ENCODE measurements at places on chromosomes 1 and 21.

GRCh38 chr1:9350013-9350908 is 57.6 kb downstream of the SPSB1 start:
- no peak for DNase-seq

DNA sequence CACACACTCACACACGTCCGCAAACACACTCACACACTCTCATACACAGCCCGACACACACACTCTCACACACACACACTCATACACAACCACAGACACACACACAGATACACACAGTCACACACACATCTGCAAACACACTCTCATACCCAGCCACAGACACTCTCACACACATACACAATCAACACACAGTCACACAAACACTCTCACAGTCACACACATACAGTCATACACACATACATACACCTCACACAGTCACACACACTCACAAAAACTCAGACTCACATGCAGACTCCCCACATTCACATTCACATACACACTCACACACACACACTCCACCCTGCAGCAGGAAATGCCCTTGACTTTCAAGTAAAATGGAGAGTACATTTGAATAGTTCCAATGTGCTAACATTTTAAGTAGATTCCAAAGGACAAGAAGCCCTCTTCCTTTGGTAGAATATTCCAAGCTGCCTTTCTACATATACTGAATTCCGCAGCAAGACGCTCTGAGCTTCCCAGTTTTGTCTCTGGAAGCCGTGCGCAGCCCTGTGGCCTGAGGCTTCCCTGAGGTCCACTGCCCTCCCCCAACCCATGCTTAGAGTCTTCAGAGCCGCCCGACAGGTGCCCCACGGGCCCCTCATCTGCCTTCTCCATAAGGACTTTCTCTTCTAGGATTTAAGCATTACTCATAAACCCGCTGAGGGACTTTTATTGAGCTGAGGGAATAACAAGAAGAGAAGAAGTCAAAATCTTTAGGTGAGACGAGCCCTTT is 9.7 kb downstream of the BATF3 start:
- no peak for DNase-seq

- no peak for DNase-seq
These were observed 5.4 kb upstream of the PRDM15 start for GRCh38 chr21:41884501-41885030.

- DNase-seq = no peak
These were observed 108.2 kb downstream of the NAV1 start for GRCh38 chr1:201647094-201647493.

DNA sequence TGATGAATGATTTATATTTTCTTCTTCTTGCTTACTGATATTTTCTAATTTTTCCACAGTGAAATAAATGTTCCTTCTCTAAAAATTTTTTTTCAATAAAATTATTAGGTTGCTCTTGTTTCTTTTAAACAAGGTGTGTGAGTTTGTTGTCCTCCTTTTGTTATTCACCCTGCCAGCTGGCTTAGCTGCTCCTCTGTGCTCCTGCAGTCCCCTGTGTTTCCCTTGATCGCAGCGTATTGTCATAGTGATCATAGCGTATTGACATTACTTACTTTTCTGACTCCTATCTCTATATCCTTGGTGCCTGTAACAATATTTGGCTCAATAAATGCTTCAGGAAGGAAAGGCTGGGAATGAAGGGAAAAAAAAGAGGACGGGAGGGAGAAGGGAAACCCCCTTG is 24.9 kb upstream of the PODN start:
- no peak for DNase-seq

GRCh38 chr1:162016631-162017030 is 7.0 kb downstream of the OLFML2B start:
- no peak for DNase-seq

DNA sequence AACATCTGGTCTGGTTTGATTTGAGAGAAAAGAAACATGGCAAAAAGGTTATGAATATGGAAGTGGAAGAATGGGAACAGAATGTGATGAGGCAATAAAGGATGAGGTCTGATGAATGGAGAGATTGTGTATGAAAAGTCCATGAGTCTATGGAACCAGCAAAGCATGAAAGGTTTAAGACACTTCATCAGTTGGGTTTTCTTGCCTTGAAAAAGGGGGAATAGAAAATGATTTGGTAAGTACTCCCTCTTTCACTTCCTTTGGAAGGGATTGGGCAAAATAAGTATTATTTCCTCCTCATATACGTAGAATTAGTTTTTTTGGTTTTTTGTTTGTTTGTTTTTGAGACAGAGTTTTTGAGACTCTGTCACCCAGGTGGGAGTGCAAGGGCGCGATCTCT is 155.8 kb downstream of the TRIM33 start:
- no peak for DNase-seq

DNA sequence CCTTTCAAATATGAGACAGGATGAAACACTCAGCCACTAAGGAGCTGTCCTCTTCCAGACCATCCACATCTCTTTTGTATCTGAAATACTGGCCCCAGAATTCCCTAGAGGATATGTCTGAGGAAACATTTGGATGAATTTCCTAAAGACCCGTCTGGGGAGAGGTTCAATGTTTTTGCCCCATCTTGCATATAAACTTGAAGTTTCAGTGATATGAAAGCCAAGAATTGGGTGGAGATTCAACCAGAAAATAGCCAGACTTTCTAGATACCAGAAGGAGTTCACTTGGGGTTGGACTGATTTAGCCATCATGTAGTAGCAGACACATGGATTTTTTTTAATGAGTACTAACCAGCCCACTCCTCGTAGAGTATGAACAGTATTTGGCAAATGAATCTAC is 182.0 kb downstream of the PLPP3 start:
- DNase-seq = no peak

- DNase-seq = no peak
These were observed 323.5 kb downstream of the SIPA1L2 start for GRCh38 chr1:232306269-232306961.

- peak; percentile 49 for DNase-seq
These were observed 8.8 kb downstream of the MYCL start for GRCh38 chr1:39892601-39893595.

GRCh38 chr1:230458509-230458908 is 32.4 kb upstream of the PGBD5 start:
- DNase-seq = no peak

Data from hematopoietic multipotent progenitor cell treated with erythropoietin and hydrocortisone succinate and interleukin-3 and kit ligand, for 6 days (in vitro differentiated cells).